ENCODE measurements at places on chromosomes 11 and 22.

GRCh38 chr11:111019871-111020670, 225.5 kb upstream of the POU2AF2 start:
- no peak for DNase-seq

- no peak for DNase-seq
These were observed 56.7 kb upstream of the RAB38 start for GRCh38 chr11:88231894-88232482.

DNA sequence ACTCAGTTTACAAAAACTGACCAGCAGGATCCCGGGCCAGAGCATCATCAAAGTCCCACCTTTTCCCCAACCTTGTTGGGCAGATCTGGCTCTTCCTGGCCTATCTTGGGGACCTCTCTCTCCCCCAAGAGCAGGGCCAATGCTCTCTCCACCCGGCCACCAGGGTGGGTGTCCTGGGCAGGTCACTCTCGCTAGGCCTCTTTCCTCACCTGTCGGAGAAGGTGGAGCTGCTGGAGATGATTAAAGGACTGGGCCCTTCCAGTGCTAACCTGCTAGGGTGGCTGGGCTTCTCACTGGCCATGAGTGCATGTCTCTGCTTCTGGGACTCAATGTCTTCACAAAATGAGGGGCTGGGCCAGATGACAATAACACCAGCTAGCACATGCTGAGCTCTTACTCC, 2.9 kb upstream of the CAPN5 start:
- DNase-seq = no peak

GRCh38 chr11:60498853-60499252, 6.3 kb downstream of the MS4A12 start:
- no peak for DNase-seq

DNA sequence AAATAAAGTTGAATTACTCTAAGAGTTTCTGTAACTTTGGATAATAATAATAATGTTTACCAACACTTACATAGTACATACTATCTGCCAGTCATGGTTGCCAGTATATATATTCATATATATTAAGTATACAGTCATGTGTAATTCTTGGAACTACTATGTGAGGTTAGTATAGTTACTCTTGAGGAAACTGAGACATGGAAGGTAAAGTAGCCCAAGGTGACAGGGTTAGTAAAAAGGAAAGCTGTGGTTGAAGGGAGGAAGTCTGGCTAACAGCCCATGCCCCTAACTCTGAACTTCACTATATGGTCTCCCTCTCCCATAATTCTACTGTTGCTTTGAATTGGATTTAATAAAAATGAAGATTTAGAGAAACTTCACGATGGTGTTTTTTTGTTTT, 24.9 kb downstream of the FDX1 start:
- no peak for DNase-seq

GRCh38 chr22:49953027-49953679, 7.4 kb upstream of the PIM3 start:
- no peak for DNase-seq

GRCh38 chr11:12675951-12676711, 1.9 kb downstream of the TEAD1 start:
- no peak for DNase-seq

DNA sequence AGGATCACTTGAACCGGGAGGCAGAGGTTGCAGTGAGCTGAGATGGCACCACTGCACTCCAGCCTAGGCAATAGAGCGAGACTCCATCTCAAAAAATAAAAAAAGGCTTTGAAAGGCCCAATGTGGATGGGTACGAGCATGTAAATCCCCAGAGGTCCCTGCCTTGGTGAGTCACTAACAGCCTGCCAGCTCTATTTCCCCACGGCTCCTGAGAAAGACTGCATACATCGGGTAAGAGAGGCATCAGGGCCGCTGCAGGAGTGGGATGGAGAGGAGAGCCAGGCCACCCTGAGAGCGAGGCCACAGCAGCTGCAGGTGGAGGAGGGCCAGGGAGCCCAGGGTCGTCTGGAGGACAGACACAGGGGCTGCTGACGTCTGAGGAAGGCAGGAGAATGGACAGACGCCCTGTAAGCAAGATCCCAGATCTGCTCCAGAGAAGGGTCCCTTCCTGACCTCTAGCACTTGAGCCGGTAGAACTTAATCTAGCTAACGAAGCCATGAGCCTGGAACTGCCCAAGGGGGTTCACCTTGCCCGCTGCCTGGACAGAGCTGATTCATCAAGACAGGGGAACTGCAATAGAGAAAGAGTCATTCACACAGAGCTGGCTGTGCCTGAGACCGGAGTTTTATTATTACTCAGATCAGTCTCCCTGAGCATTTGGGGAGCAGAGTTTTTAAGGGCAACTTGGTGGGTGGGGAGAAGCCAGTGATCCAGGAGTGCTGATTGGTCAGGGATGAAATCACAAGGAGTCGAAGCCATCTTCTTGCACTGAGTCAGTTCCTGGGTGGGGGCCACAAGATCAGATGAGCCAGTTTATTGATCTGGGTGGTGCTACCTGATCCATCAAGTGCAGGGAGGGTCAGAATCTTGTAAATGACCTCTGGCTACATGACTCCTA, 5.1 kb upstream of the KRTAP5-9 start:
- no peak for DNase-seq

DNA sequence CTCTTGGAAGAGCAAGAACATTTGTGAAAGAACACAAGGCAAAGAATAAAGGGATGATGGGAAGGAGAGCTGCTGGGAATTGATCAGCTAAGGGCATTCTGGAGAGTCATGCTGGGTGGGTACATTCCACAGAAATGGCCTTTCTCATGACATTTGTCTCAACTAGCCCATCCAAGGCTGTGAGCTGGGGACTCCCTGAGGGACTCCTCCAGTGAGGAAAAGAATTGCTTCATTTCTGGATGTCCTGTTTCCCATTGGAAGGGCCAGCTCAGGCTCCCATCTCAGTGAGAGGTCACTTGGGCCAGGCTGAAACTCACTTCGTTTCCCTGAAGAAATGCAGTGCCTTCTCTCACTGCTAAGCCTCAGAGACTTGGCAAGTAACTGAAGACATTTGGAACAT, 106.8 kb downstream of the CD44 start:
- DNase-seq = no peak

GRCh38 chr22:38864361-38865191, 7.4 kb downstream of the CBX6 start:
- no peak for DNase-seq

GRCh38 chr22:37318364-37319109, 36.2 kb downstream of the CYTH4 start:
- no peak for DNase-seq

- DNase-seq = no peak
These were observed 201.2 kb upstream of the E2F8 start for GRCh38 chr11:19441752-19442553.

- DNase-seq = peak; percentile 91
These were observed 1.6 kb upstream of the BCR start for GRCh38 chr22:23178512-23179254.

GRCh38 chr11:132595246-132595645, 937.1 kb downstream of the OPCML start:
- no peak for DNase-seq

- DNase-seq = no peak
These were observed 1.5 kb downstream of the OR9G1 start for GRCh38 chr11:56700242-56700913.

DNA sequence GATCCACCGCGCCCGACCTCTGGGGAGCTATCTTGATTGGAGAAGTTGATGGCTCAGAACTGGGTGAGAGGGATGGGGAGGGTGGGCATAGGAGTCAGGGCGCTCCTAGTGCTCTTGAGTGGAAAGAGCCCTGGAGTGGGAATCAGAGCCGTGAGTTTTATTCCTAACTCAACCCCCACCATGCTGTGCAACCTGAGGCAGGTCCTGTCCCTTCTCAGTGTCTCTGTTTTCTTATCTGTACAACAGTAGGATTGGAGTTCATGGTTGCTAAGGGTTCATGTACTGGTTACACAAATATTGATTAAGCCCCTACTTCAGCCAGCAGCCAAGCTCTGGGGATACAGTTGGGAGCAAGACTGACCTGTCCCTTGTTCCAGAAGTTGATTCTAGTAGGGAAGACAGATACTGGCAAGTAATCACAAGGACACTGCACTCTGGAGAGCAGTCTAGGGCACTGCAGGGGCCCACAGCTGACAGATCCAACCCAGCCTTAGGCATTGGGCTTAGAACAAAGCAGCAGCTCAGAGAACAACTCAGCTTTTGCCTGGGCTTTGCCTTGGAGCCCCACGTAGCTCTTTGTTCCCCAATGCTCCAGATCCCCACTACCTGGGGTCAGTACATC, 12.4 kb upstream of the DAGLA start:
- DNase-seq = no peak

- DNase-seq = no peak
These were observed 38.0 kb downstream of the JHY start for GRCh38 chr11:122920579-122920978.

- DNase-seq = no peak
These were observed 220.1 kb upstream of the CNTN5 start for GRCh38 chr11:98800696-98801095.

- no peak for DNase-seq
These were observed 85.4 kb downstream of the MTNR1B start for GRCh38 chr11:93054881-93055280.

GRCh38 chr22:37643225-37643847, 3.9 kb downstream of the SH3BP1 start:
- DNase-seq = peak; percentile 96

GRCh38 chr22:20198557-20199319, 47.9 kb upstream of the CCDC188 start:
- DNase-seq = no peak

GRCh38 chr11:46888636-46889035, 29.7 kb downstream of the LRP4 start:
- no peak for DNase-seq

- no peak for DNase-seq
These were observed 14.7 kb downstream of the MPEG1 start for GRCh38 chr11:59197991-59198390.

GRCh38 chr22:44975427-44976262, 34.2 kb downstream of the PHF21B start:
- peak; percentile 95 for DNase-seq

DNA sequence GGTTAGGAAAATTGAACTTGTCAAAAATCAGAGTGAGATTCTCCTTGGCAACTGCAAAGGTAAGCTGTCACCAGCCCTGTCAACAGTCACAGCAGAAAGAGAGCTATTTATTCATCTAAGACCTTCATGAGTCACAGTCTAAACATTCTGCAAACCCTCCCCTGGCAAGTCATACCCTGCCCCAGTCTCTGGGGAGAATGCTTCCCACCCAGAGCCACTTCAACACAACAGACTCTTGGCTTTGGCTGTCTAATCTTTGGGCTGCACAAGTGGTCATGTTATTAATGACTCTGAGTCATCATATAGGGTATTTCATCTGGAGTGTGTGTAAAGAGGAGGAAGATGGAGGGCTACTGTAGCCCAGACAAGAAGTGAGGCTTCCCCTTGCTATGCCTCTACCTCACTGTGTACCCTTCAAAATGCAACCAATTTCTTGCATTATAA, 153.4 kb downstream of the CCDC34 start:
- no peak for DNase-seq

DNA sequence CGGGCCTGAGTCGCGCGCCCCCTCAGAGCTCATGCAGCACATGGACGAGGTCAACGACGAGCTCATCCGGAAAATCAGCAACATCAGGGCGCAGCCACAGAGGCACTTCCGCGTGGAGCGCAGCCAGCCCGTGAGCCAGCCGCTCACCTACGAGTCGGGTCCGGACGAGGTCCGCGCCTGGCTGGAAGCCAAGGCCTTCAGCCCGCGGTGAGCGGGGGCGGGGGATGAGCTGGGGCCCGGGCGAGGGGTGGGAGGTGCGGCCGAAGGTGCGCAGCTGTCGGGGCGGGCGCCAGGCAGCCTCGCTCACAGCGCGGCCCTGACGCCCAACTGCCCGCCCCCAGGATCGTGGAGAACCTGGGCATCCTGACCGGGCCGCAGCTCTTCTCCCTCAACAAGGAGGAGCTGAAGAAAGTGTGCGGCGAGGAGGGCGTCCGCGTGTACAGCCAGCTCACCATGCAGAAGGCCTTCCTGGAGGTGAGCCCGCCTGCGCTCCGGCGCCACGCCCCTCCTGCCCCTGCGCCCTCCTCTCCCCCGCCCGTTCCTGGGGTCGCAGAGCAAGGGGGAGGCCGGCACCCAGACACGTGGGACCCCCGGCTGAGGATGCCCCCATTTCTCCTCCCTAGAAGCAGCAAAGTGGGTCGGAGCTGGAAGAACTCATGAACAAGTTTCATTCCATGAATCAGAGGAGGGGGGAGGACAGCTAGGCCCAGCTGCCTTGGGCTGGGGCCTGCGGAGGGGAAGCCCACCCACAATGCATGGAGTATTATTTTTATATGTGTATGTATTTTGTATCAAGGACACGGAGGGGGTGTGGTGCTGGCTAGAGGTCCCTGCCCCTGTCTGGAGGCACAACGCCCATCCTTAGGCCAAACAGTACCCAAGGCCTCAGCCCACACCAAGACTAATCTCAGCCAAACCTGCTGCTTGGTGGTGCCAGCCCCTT, 20.5 kb downstream of the EPS8L2 start:
- no peak for DNase-seq

DNA sequence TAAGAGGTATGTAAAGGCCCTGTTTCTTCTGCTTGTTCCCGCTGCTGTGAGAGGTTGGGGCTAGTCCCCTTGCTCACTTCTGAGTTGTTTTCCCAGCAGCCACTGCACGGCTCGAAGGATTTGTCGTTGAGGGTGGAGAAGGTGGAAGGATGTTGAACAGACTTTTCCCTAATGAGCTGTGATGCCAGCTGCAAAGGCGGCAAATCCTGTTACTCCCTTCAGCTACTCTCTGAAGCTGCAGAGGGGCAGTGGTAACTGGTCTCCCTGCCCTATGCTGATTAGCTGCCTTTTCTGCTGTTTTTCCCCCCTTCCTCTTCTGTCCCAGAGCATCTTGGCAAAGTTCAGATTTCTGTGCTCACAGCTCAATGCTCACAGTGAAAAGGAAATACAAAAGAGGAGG, 90.4 kb upstream of the SLC25A18 start:
- DNase-seq = no peak

DNA sequence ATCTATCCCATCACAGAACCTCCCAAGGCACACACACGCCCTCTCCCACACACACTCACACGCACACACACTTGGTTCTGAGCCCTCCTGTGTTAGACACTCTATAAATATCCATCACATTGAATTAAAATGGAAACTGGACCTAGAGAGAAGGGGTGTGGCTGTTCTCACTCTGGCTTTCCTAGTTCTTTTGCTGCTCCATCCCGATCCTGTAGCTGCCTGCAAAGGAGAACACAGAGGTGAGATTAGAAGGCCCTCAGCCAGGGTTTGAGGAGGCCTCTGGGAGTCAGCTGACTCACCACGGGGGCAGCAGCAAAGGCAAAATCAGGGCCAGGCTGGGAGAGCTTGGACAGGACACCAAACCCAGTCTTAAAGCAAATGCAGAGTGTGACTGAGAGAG, 192.3 kb upstream of the CADM1 start:
- DNase-seq = no peak

GRCh38 chr11:68215087-68215445, 2.0 kb upstream of the KMT5B start:
- DNase-seq = no peak

GRCh38 chr11:106208760-106209159, 131.3 kb downstream of the AASDHPPT start:
- no peak for DNase-seq

GRCh38 chr11:74460481-74461154, 6.7 kb downstream of the KCNE3 start:
- DNase-seq = peak; percentile 23

Measured in osteocyte (in vitro differentiated cells).